ENCODE measurements at places on chromosomes 1 and 21.

DNA sequence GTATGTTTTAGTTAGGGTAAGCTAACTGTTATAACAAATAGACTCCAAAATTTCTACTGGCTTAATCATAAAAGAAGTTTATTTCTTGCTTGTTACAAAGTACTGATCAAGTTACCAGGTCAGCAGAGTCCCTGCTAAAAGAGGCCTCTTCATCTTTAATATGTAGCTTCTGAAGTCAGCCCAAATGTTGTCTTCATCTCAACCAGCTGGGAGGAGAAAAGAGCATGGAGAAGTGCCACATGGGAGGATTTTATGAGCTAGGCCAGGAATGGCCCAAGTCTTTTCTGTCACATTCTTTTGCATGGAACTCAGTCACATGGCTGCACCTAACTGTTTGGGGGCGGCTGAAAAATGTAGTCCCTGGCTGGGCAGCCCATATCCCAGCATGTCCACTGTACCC lies 63.2 kb upstream of the APOBEC4 start:
- DNase-seq: peak; percentile 17

DNA sequence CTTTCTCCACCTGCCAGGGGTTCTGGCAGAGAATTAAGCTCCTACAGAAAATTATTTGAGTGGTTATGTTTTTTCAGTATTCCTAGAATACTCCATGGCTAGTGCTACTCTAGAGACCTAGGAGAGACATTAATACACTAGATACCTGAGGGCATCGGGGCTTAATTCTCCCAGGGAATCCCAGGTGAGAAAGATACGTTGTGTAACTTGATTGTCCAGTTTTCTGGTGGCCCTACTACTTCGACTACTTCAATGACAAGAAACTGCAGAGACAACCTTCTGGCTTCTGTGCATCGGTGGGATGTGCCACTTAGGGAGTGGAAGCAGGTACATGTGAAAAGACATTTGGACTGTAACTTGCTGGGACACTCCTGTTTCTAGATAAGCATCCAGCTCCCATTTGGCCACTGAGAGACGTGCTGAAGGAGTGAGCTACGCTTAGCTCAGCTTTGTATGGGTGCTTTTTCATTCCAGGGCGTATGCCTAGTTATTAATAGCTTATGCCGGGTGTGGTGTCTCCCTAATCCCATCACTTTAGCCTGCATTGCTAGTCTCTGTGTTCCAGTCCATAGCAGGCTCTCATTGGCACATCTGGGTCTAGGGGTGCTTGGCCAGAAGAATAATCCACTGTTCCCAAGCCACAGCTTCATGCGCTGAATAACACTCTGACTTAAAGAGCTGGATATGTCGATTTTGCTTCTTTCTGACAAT lies 300.7 kb downstream of the SIPA1L2 start:
- DNase-seq: no peak

- no peak for DNase-seq
Measured at GRCh38 chr1:158145173-158145719, 35.4 kb upstream of the CD1D start.

DNA sequence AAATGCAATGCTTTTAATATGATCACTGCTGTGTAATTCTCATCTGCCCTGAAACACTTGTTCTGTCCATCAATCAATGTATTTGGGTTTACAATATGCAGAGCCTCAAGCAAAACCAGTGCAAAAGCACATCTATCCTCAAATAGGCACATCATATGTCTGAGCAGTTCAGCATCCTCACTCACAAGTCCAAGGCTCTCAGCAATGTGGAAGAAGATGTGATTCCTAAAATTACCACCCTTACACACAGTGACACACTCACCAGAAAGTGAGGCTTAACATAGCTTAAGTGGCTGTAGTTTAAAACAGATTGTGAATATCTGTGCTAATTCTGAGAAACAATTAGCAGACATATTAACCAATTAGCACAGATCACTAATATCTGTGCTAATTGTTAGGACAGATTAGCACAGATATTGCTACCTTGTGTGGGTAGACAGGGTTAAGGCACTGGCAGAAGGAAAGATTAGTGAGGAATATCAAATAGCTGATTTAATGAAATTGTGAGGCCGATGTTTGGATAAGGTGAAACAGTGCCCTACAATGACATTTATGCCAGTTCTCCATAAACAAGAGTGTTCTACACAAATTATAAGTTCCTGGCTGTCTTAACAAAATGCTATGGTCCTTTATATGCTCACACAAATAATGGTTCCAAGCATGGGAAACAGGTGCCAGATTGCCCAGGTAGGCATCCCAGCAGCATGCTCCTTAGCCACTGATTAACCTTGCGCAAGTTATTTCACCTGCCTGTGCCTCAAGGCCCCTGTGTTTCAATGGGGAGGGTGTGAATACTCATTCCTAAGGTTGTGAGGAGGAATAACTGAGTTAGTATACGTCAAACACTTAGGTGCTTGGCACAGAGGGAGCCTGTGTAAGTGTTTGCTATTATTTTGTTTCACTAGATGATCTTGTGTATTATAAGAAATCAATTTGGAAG lies 41.7 kb downstream of the MRPL39 start:
- DNase-seq: no peak

GRCh38 chr1:51231120-51231519 lies 5.0 kb upstream of the RNF11 start:
- no peak for DNase-seq

DNA sequence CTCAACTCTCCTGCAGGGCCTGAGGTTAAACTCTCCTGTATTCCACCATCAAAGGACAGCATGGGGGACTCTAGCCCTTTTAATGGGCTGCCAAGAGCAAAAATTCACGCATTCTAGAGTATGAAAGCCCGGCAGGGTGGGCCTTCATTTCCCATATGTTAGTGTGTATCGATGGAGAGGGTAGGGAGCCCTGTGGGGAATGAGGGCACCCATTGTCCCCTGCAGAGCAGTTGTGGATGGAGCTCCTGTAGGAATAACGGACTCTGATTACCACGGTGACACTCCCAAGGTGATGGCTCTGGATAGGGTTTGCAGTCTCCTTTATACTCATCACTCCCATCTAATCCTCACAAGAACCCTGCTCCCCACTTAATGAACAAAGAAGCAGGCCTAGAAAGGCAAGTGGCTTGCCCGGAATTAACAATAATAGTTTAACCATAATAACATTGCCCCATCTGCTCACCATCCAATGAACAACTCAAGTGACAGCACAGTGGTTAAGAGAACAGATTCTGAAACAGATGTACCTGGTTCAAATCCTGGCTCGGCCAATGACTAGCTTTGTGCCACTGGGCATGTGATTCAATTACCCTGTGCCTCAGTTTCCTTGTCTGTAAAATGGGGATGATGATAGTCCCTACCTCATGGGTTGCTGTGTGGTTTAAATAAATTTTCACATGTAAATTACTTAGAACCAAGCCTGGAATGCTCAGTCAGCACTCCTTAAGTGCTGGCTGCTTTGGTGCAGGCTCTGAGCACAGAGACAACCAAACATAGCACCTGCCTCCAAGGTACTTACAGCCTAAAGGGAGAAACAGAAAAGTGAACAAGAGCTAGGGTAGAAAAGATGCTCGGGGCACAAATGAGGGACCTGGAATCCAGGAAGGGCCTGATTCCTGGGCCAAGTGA lies 29.0 kb downstream of the HIVEP3 start:
- DNase-seq: no peak
